Fibroblast of lung (primary cell): ENCODE measurements at places on chromosomes 3 and 15. TPM values are rescaled to one million over a fixed set of nuclear protein-coding genes. Genes with fewer than 3 reads are reported as not detected.

GRCh38 chr15:80176443-80176842, 23.6 kb downstream of the FAH start:
- H3K27me3 ChIP-seq = no peaks in the 10 kb centered on the region
- peaks cover 21% of the 10 kb centered on the region for H3K36me3 ChIP-seq
- H3K4me1 ChIP-seq = peaks cover 21% of the 10 kb centered on the region
- no peak overlapping the region for H3K27ac ChIP-seq

- DNase-seq = no peak
- no peaks in the 10 kb centered on the region for H3K36me3 ChIP-seq
- H3K4me3 ChIP-seq = no peak overlapping the region
- H3K27ac ChIP-seq = no peak overlapping the region
- no peaks in the 10 kb centered on the region for H3K4me1 ChIP-seq
- no peaks in the 10 kb centered on the region for H3K27me3 ChIP-seq
Observed at GRCh38 chr3:154384479-154384878, 45.5 kb downstream of the GPR149 start.

GRCh38 chr15:67033571-67034044, 31.8 kb upstream of the SMAD3 start:
- no peaks in the 10 kb centered on the region for H3K27me3 ChIP-seq
- no peak overlapping the region for H3K4me3 ChIP-seq
- no peaks in the 10 kb centered on the region for H3K4me1 ChIP-seq
- no peaks in the 10 kb centered on the region for H3K36me3 ChIP-seq
- no peak for DNase-seq

- H3K4me3 ChIP-seq = no peak overlapping the region
- H3K27ac ChIP-seq = no peak overlapping the region
- no peaks in the 10 kb centered on the region for H3K36me3 ChIP-seq
- no peak for DNase-seq
- H3K27me3 ChIP-seq = no peaks in the 10 kb centered on the region
Observed at GRCh38 chr3:170144437-170144843, 37.1 kb downstream of the PHC3 start.

DNA sequence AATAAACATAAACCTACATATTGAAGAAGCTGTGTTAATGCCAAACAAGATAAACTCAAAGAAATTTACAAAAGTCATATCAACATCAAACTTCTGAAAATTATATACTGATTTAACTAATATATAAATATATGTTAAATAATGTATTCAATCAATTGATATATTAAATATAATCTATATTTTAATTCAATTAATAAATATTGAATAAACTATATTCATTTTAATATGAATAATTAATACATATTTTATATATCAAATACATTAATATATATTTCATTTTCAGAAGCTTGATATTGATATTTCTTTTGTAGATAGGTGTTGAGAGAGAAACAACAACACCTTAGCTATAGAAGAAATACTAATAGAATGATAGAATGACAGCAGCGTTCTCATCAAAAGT, 768.1 kb downstream of the MECOM start:
- no peak overlapping the region for H3K4me3 ChIP-seq
- no peak for DNase-seq
- no peaks in the 10 kb centered on the region for H3K36me3 ChIP-seq
- no peaks in the 10 kb centered on the region for H3K27me3 ChIP-seq
- H3K27ac ChIP-seq = no peak overlapping the region

- no peaks in the 10 kb centered on the region for H3K36me3 ChIP-seq
- H3K27ac ChIP-seq = peak overlapping the region; percentile 23
- H3K4me1 ChIP-seq = peaks cover 12% of the 10 kb centered on the region
- H3K27me3 ChIP-seq = no peaks in the 10 kb centered on the region
- H3K4me3 ChIP-seq = no peak overlapping the region
Observed at GRCh38 chr3:48130321-48130904, 57.8 kb downstream of the CDC25A start.

DNA sequence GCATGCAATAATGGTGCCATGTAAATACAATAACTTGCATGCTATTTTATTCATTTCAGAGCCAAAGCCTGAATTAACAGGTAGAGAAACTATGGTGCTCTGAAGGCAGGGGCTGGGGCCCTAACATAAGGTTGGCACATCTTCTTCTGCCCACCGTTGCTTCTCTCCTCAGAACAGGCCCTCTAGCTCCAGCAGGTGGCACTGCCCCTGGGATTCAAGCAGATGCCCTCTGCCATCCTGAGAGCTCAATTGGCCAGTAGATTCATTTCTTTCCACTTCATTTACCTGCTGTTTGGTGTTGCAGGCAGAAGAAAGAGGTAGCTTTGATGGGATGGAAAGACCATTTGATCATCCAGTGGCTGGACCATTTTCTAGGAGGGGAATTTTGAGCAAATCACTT, 130.5 kb downstream of the FOXB1 start:
- H3K27me3 ChIP-seq = peaks cover 3% of the 10 kb centered on the region
- DNase-seq = no peak
- H3K27ac ChIP-seq = no peak overlapping the region
- H3K4me1 ChIP-seq = no peaks in the 10 kb centered on the region
- no peaks in the 10 kb centered on the region for H3K36me3 ChIP-seq

- peaks cover 10% of the 10 kb centered on the region for H3K36me3 ChIP-seq
- H3K27ac ChIP-seq = no peak overlapping the region
- peaks cover 10% of the 10 kb centered on the region for H3K4me1 ChIP-seq
- peak; percentile 65 for DNase-seq
Observed at GRCh38 chr3:30693470-30694120, 87.2 kb downstream of the TGFBR2 start.

- H3K27me3 ChIP-seq = no peaks in the 10 kb centered on the region
- peaks cover 11% of the 10 kb centered on the region for H3K36me3 ChIP-seq
- DNase-seq = no peak
Observed at GRCh38 chr3:123105201-123106189, 38.7 kb downstream of the PDIA5 start.

GRCh38 chr3:170207717-170208116, 14.5 kb upstream of the PRKCI start:
- DNase-seq = no peak
- H3K4me3 ChIP-seq = no peak overlapping the region
- no peak overlapping the region for H3K27ac ChIP-seq
- H3K36me3 ChIP-seq = no peaks in the 10 kb centered on the region
- no peaks in the 10 kb centered on the region for H3K27me3 ChIP-seq

DNA sequence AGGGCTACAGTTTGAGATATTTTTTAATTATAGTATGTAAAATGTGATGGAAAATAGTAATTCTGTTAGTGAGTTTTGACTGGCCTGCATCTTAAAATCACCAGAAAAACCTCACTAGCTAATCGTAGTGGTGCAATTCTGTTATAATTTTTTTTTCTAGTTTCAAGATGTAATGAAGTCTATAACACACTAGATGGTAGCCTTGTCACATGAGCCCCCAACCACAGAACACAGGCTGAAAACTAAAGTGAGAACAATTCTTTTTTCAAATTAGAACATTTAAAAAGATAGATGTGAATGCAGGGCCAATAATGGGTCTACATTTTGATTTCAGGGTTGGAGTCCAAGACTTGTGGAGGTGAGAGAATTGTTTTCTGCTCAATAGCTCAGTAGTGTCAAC, 83.3 kb upstream of the KCNH8 start:
- no peaks in the 10 kb centered on the region for H3K4me1 ChIP-seq
- H3K27me3 ChIP-seq = no peaks in the 10 kb centered on the region
- H3K36me3 ChIP-seq = no peaks in the 10 kb centered on the region
- H3K4me3 ChIP-seq = no peak overlapping the region

GRCh38 chr15:83398626-83399025, 48.5 kb upstream of the SH3GL3 start:
- H3K36me3 ChIP-seq = no peaks in the 10 kb centered on the region
- no peak overlapping the region for H3K27ac ChIP-seq
- H3K27me3 ChIP-seq = peaks cover 2% of the 10 kb centered on the region
- H3K4me1 ChIP-seq = no peaks in the 10 kb centered on the region

DNA sequence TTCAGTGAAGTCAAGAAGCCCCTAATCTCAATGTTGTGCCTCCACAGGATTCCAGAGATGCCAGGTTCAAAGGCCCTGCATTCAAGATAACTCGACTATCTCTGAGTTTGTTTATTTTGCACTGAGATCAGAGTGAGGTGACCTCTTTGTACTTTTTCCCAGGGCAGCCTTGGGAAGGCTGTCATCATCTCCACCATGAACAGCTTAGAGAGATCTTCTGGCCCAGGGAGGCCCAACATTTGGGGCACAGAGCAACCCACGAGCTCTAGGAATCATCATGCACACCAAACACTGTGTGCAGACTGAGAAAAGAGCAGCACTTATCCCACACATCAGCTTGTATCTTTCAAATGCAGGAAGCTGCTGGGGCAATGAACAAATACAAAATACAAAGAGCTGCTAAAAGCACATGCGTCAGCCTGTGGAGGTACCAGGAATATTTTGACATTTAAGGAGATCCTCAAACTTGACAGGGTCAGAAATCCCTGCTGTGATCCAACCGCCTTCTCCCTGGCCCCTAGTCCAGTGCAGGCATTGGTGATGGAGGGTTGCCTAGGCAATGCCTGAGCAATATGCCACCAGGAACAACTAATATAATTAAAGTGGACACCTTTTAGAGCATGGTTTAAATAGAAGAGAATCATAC, 33.6 kb downstream of the TRIM42 start:
- H3K27me3 ChIP-seq = no peaks in the 10 kb centered on the region
- no peak for DNase-seq
- H3K36me3 ChIP-seq = no peaks in the 10 kb centered on the region
- no peak overlapping the region for H3K27ac ChIP-seq
- H3K4me3 ChIP-seq = no peak overlapping the region
- H3K4me1 ChIP-seq = no peaks in the 10 kb centered on the region

DNA sequence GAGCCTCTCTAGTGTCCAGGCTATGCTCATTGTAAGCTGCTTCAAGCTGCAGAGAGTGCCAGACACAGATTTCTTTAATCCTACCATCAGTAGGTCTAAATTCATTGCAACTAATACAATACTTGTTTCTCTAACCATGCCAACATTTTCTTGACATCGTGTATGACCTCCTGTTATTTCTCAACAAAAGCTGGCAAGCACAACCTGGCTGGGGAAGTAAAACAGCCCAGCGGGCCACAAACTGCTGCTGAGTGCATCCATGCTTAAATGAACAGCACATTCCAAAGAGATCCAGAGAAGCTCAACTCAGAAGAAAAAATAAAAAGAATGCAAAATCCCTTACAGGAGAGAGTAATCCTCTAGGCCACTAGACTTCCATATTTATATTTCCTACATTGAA, 36.5 kb downstream of the GMNC start:
- no peak overlapping the region for H3K4me3 ChIP-seq
- no peaks in the 10 kb centered on the region for H3K27me3 ChIP-seq

GRCh38 chr3:58023531-58023930, 15.3 kb downstream of the FLNB start:
- no peak overlapping the region for H3K4me3 ChIP-seq
- no peaks in the 10 kb centered on the region for H3K27me3 ChIP-seq
- H3K36me3 ChIP-seq = no peaks in the 10 kb centered on the region
- no peak overlapping the region for H3K27ac ChIP-seq
- peaks cover 3% of the 10 kb centered on the region for H3K4me1 ChIP-seq

GRCh38 chr3:117366574-117366973, 657.0 kb downstream of the TUSC7 start:
- no peaks in the 10 kb centered on the region for H3K27me3 ChIP-seq
- no peaks in the 10 kb centered on the region for H3K36me3 ChIP-seq
- DNase-seq = no peak
- H3K4me3 ChIP-seq = no peak overlapping the region
- H3K4me1 ChIP-seq = no peaks in the 10 kb centered on the region
- H3K27ac ChIP-seq = no peak overlapping the region

Gene WDR93
- total RNA-seq = under 0.01 and 0.17 TPM in 2 replicates

Gene STAC
- 6.8 and 9.0 TPM in 2 replicates for total RNA-seq

Gene ANKDD1A
- 6.7 and 13.2 TPM in 2 replicates for total RNA-seq

Gene STARD9
- total RNA-seq = 4.4 and 8.3 TPM in 2 replicates

Gene SERPINI1
- 1.3 and 5.8 TPM in 2 replicates for total RNA-seq

Gene STT3B
- 192 and 259 TPM in 2 replicates for total RNA-seq

Gene SPRED1
- 31.6 and 39.0 TPM in 2 replicates for total RNA-seq
